ENCODE measurements at places on chromosomes 16 and 17.

GRCh38 chr17:36975922-36976515, 27.3 kb downstream of the AATF start:
- no peak for DNase-seq

DNA sequence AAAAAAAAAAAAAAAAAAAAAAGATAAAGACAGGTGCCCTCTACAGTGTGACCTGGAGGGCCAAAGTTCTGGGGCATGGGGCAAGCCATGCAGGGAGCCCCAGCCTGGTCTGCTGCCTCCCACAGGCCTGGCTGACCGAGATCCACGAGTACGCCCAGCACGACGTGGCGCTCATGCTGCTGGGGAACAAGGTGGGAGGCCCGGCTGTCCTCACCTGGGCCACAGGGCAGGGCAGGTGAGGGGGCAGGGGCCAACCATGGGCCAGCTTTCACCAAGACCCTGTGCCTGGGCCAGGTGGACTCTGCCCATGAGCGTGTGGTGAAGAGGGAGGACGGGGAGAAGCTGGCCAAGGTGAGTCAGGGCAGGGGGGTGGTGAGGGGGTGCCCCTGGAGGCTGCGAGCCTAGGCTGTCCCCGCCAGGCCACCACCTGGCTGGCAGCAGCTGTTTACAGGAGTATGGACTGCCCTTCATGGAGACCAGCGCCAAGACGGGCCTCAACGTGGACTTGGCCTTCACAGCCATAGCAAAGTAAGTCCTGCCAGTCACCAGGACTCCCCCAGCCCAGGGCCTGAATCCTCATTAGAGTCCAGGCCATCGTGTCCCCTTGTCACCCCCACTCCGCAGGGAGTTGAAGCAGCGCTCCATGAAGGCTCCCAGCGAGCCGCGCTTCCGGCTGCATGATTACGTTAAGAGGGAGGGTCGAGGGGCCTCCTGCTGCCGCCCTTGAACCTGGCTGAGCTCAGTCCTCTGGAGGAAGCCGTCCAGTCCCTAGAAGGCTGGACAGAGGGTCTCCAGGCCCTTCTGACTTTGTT, 2.7 kb upstream of the TRAF7 start:
- DNase-seq = peak; percentile 75

- no peak for DNase-seq
Measured at GRCh38 chr16:87993901-87994300, 42.7 kb downstream of the BANP start.

GRCh38 chr16:17949141-17949981, 387.2 kb downstream of the NPIPA8 start:
- DNase-seq = no peak

DNA sequence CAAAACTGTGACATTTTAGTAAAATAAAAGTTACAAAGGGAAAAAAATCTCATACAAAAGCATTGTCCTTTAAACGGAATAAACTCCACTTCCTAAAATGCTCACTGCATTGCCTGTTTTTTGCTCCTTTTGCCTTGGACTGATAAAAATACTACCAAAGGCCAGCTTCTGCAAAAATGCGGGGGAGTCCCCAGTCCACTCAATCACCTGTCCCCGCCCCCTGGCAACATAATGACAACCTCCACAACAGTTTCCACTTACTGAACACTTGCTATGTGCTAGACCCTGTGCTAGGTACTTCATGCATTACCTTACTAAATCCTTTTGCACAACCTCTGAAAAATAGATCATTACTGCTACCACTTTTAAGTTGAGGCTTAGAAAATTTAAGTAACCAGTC, 172.7 kb upstream of the CCL2 start:
- DNase-seq = no peak

GRCh38 chr17:76267051-76267576, 2.0 kb downstream of the UBALD2 start:
- no peak for DNase-seq

- no peak for DNase-seq
Measured at GRCh38 chr17:21089933-21090901, 36.5 kb upstream of the DHRS7B start.

DNA sequence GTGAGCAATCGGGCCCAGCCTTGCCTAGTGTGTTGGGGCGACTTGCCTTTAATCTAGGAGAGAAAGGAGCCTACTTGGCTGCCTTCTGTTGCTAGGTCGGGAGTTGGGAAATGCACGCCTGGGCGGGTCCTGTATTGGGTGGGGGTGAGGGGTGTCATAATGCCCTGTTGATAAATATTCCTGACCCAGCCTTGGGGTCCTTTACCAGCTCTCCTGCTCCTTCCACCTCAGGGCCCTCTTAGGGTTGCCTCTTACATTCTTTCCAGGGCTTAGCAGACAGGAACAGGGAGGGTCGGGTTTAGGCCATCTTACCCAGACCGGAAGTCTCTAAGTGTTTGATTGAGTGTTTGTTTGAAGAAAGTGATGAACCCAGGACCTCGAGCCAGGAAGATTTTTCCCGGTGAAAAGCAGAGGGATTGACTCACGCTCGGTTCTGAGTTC, 112.9 kb downstream of the SEC14L1 start:
- peak; percentile 75 for DNase-seq

DNA sequence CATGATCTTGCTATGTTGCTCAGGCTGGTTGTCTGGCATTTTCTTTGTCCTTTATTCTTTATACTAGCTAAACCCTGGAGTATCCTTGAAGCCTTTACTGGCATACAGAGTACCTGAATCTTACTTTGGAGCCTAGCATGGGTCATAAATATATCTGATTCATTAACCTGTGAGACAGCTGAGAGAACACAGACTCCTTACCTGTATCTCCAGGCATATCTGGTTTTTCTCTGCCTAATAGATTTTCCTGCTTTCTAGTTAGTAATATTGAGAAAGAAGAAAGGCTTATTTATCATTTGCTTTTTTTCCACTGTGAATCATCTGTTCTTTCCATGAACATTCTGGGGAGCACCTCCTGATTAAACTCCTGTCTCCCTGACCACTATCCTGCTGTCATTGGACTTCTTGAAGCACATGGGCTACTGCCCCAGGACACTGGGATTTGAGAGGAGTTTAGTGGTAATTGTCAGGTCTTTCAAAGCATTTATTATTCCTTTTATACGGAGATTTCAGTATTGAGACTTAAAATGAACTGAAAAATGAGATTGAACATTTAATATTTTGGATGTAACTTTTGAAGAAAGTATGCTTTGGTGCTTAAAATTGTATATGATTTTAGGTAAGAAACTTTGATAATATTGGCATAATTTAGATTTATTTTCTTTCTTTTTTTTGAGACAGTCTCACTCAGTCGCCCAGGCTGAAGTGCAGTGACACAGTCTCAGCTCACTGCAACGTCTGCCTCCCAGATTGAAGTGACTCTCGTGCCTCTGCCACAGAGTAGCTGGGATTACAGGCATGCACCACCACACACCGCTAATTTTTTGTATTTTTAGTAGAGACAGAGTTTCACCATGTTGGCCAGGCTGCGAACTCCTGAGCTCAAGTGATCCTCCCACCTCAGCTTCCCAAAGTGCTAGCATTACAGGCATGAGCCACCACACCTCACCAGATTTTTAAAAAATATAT, 8.6 kb downstream of the PDP2 start:
- DNase-seq = no peak

- DNase-seq = no peak
Measured at GRCh38 chr16:13864689-13865088, 55.3 kb upstream of the ERCC4 start.

DNA sequence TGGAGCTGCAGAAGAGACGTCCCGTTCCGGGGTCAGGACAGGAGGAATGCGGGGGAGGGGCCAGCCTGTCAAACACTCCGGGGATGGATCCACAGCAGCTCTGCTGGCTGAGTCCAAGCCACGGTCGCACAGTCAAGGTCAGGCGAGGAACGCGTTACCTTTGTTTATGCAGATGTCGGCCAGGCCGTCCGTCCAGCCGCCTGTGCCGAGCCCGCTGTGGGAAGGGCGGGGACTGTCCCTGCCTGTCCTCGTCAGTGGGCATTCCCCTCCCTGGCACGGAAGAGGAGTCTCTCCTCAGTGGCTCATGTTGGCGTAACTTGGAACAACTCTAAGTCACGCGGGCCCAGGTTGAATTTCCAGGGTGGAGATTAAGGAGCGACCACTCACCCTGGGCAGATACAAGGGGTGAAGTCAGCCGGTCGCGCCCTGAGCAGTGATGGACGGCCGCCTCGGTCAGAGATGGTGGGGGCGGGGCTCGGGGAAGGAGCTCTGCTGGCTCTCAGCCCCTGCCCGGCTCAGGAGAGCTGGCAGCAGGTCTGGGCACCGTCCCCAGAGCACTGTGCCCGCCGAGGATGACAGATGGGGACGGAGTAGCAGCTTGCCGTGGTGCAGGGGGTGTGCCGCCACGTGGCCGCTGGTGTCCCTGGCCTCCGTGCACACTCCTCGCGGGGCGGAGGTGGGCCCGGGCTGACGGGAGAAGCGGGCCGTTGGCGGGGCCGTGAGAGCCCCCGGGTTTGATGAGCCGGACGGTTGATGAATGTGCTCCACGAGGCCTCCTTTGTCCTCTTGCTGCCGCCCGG, 7.3 kb downstream of the CACNA1H start:
- no peak for DNase-seq

- DNase-seq = no peak
Measured at GRCh38 chr17:30363715-30364202, 15.0 kb upstream of the CPD start.

- DNase-seq = peak; percentile 6
Measured at GRCh38 chr16:64253525-64253924, 868.3 kb downstream of the CDH11 start.

DNA sequence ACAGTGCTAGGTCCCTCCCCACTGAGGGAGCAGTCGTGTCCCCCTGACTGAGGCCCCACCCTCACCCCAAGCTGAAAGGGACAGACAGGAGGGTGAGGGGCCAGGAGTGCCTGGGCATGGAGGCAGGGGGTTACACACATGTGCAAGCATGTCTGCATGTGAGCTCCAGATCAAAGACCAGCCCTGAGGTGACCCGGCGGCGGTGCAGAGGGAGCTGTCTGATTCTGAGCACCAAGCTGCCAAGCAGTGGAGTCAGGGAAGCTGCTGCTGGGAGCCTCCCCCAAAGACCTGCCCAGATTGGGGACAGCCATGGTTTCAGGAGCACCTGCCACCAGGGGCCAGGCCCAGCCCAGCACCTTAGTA, 5.5 kb downstream of the DLX3 start:
- DNase-seq = no peak

GRCh38 chr16:49638673-49639610, 217.0 kb downstream of the ZNF423 start:
- no peak for DNase-seq

- no peak for DNase-seq
Measured at GRCh38 chr16:10658943-10659342, 35.8 kb downstream of the TEKT5 start.

- no peak for DNase-seq
Measured at GRCh38 chr16:24123275-24123674, 132.9 kb upstream of the CACNG3 start.

DNA sequence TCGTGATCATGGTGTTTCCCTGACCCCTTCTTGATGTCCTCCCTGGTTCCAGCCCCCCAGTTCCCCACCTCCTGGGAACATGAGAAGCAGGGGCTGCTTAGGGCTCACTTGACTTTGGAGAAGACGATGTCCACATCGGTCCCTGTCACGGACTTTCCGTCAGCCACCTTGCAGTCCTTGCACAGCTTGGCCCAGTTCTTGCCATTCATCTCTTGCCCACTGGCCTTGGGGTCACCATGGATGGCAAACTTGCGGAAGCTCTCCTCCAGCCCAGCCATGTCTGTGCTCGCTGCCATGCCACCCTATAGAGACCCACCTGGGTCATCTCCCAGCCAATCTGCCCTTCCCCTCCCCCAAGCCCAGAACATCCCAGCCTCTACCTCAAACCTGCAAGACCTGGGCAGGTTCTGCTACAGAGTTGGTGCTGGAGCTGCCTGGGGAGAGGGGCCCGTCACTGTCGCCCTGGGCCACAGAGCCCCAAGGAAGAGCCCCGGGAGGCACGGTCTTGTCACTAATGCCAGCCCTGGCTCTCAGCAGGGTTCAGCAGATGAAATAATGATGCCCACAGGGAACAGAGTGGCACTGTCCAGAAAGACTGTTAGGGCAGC, 2.4 kb downstream of the TPPP3 start:
- no peak for DNase-seq

DNA sequence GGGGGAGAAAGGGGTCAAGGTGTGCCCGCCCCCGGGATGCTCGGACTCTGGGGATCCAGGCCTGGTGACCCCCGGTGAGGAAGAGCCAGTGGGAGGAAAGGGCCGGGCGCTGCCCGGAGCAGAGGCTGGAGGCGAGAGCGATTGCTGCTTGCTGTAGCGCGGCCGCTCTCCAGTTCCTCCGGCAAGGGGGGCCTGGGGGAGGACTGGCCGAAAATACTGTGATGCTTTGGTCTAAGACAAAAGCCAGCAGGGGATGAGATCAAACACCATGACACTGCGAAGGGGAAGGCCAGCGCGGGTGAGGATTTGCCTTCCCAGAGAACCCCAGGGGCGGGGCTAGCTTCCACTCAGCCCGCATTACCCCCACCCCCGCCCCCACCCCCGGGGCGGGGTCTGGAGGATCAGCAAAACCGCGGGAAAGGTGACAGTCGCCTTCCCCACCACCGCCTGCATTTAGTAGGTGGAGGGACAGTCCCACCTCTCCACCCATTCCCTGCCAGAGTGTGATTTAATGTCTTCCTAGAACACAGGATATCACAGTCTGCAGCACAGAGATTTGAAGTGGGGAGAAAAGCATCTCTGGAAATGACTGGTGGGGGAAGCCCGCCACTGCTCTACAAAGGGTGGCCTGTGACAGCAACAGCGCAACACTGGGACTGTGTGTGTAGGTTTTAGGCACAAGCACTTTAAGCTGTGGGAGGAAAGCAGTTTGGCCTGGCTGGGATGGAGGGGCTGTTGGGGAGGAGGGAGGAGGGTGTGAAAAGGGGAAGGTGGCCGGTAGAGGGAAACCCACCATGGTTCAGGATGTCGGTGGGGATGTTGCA, 25.7 kb downstream of the MRC2 start:
- peak; percentile 64 for DNase-seq

GRCh38 chr16:87166934-87167333, 150.3 kb downstream of the C16orf95 start:
- no peak for DNase-seq
